Activated CD4-positive, alpha-beta T cell treated with anti-CD3 and anti-CD28 coated beads, Interleukin-2, amount 50 U/mL, for 4 hours (primary cell): ENCODE measurements at places on chromosomes 5 and 9.
A peak's percentile ranks its signal among the peaks of the same experiment; 100 is the strongest.

DNA sequence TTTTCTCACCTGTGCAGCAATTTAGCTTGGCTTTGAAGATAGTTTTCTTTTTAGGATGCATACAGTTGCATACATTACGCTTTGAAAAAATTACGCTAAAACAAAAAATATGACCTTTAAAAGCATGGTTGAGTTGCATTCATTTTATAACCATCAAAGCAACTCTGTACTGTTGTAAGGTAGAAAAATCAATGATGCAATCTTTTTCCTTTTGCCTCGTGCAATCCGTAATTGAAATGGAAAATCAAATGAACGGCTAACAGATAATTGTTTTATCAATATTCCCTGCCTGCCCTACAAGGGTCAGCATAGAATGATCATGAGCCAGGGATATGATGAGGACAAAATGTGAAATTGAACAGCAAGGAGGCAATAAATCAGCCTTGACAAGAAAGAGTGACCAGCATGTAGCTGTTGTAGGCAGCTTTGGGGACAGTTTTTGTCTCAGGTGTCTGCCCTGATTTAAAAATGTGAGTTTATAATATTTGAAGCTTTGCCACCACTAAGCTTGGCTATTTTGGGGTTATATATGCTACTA lies 98.2 kb downstream of the PBX3 start:
- DNase-seq: no peak

- DNase-seq: no peak
Measured at GRCh38 chr9:29214690-29215253, 1641.5 kb upstream of the C9orf72 start.

DNA sequence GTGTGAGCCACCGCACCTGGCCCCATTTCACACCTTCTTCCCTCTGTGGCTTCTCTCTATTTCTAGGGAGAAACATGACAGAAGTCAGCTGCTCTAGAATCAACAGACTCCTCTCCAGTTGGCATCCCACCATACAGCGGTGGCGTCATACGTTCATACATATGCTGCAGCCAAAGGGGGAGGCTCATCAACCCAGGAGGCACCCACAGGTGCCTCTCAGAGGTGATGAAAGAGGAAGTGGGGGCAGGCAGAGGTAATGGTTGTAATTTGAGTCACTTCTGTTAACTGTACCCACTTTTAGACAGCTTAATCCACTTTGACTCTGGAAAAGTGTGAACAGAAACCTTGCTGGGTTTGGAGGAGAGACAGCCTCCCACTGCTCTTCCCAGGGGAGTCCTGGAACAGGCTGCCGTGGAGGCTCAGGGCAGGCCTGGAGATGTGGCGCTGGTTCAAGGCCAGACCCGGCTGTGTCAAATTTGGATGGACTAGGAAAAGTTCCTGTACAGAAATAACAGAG lies 47.3 kb upstream of the SUB1 start:
- DNase-seq: peak; percentile 30

DNA sequence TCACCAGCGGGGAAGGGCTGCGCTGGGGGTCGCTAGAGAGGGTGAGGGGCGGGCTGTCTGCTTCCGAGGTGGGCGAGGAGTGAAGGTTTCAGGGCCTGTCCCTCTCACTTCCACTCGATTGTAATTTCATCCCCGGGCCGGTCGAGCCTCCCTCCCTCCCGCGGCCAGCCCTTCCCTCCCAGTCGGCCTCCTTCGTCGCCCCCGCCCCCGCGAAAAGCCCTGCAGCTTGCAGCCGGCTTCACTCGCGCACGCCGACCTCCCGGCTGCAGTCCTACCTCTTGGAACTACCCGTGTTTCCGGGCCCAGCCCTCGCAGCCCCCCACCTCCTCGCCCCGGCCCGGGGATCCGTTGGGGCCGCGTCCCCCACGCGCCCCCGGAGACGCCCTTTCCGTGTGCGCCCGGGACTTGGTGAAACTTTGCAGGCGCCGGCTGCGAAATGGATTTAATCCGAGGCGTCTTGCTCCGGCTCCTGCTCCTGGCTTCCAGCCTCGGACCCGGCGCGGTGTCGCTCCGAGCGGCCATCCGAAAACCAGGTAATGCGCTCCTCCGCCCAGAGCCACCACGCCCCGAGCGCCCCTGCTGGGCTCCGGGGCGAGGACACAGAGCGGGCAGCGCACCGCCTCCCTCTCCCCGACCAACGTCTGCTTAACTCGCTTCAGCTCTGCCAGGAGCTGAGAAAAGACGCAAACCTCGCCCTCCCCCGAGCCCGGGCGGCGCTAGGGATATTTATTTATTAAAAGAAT lies at the start of gene EGFLAM:
Gene EGFLAM (plus strand): TSS at position 241 of the 743 bp plus-strand sequence. CDS start 196 bp downstream, at position 437.
- DNase-seq: no peak
